ENCODE measurements at places on chromosomes 7 and 10.

DNA sequence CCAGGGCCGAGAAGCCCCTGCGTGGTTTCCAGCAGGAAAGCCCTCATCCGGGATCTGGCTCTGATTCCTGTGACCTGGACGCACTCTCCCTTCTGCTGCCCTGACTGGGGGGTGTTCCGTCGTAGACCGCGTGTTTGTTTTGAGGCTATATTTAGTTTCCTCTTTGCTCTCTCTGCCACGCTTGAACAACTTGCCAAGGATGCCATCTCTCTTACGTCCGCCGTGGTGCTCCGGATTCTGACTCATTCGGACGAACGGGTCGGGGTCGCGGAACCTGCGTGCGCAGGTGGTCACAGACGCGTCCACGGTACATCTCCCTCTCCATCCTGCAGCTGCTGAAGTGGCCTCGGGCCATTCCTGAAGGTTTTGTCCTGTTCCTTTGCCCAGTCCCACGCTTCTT lies 10.4 kb upstream of the SORCS3 start:
- peak; percentile 48 for DNase-seq

DNA sequence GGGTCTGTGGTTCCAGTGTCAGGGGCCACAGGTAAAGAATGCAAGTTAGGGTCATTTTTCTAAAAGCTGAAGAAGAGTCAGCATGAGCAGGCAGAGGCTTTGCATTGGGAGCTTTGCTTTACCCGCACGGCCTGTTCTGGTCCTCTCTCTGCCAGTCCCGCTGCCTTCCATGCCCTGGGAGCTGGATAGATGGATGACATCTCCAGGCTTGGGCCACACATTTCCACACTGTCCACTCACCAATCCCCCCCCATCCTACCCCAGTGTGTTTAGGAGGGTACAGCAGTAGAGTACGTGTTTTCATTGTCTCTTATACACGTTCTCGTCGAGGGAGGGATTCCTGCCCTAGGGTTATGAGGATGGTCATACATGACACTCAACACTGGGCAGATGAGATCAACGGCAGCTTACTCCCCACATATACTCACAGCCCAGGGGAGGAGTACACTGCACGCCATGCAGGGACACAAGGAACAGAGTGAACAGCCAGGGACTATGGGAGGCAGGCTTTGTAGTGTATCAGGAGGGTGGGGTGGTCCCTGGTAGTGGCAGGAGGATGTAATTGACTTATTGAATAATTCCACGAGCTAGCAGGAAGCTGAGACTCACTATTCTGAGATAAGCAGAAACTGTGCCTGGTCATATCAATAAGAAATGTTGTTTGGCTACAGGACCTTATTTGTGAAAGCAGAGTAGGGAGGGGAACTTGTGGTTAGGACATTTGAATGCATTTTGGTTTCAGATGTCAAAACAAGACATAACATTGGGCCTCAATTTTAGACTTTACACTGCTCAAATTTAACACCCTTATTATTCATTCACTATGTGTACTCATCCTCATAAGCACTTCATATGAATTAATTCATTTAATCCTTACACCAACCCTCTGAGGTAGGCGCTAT lies 36.6 kb downstream of the PLPP4 start:
- DNase-seq: no peak

GRCh38 chr7:30478349-30479201 lies at the start of gene NOD1:
Gene NOD1, minus strand, starts transcription at chr7:30478784. Its CDS starts 21,863 bp downstream, at chr7:30456921.
- no peak for DNase-seq

- no peak for DNase-seq
Observed at GRCh38 chr10:61068471-61068870, 124.5 kb upstream of the RHOBTB1 start.

DNA sequence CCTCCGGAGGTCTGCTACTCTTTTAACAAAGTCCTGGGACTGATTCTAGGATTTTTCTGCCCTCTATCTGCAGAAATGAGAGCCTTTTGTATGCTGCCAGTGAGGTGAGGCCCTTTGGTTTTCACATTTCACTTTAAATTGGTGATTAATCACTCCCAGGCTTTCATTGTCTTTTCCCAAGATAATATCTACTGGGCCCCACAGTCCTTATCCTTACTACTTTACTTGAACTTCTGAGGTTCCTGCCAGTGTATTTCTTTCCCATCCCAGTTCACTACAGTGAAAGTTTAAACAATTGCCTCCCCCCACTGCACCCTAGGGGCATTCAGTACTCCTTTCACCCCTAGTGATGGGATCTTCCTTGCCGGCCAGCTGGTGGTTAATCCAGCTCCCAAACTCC lies 127.4 kb upstream of the INHBA start:
- no peak for DNase-seq

GRCh38 chr10:117896517-117896916 lies 150.2 kb downstream of the RAB11FIP2 start:
- no peak for DNase-seq

GRCh38 chr7:36037121-36037662 lies 115.9 kb upstream of the EEPD1 start:
- no peak for DNase-seq

GRCh38 chr10:3476186-3476585 lies 303.6 kb upstream of the PITRM1 start:
- no peak for DNase-seq

- DNase-seq: peak; percentile 74
Observed at GRCh38 chr10:60937784-60938654, 6.0 kb downstream of the RHOBTB1 start.

DNA sequence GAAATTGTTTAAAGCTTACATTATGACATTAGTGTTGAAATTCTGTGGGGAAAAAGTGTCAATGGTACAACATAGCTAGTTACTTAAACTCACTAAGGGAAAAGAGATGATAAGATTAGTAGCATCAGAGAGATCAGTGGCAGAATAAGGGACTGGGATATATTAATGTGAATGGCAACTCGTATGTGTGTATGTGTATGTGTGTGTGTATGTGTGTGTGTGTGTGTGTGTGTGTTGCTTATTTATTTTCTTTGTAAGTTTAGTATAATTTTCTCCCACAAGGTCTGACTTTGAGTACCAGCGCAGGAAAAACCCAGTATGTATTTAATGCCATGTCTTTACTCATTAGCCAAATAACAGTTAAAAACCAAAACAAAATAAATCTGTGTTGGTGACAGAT lies 256.1 kb downstream of the ARHGAP21 start:
- DNase-seq: no peak

DNA sequence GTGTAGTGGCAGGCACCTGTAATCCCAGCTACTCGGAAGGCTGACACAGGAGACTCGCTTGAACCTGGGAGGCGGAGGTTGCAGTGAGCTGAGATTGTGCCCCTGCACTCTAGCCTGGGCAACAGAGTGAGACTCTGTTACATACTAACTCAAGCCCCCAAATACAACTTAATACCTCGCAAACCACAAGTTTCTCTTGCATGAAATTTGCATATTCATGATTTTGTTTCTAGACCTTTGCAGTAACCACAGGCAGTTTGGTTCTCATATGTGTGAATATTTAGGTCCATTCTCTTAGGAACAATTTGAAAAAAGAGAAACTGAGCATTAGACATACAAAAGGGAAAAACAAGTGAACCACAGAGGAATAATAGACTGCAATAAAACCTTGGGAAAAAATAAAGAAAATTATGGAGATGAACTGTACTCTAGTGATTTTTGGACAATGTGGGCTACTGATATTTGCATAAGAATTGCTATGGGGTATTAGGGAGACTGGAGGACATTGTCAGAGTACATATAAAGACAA lies 77.0 kb downstream of the ZNF277 start:
- no peak for DNase-seq

- DNase-seq: no peak
Observed at GRCh38 chr10:32929634-32930033, 28.4 kb downstream of the ITGB1 start.

DNA sequence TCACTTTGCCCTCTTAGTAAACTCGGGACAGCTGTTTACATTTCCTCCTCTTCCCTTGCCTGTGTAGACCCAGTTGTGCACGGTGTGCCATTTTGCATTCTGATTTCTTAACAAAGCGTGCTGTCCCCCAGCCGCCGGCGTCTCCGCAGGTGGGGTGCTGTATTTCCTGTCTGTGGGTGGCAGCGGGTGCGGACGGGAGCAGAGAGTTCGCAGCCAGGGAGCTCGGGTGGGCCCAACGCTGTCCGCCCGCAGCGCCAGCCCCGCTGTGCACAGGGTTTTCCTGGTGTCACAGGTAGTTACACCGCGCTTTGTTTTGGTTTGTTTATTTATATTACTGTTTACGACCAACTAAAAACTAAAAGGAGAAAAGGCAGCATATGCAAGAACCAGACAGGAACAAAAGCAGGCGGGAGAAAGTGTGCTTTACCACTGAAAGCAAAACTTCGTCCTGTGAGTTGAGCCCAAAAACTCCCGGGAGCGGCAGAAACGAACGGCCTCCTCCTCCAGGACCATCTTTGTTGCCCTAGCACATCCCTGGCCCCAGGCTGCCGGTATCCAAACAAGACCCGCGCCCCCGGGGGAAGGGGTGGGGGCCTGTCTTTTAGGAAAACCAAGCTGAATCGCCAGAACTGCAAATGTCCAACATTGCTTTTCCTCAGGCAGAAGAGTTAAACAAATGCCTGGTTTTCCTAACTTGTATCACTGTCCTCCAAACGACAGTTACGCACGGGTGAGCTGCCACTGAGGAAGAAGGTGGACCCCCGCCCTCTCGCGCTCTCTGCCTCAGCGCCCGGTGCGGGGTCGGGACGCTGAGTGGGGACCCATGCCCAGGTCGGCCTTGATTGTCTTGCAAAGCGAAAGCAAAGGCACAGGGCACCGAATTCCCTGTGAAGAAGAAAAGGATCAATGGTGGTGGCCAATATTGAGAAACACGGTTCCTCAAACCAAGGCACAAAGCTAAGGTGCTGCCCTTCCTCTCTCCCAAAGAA lies 45.9 kb upstream of the DRGX start:
- DNase-seq: no peak

GRCh38 chr7:30463405-30464145 lies 15.0 kb downstream of the NOD1 start:
- no peak for DNase-seq

DNA sequence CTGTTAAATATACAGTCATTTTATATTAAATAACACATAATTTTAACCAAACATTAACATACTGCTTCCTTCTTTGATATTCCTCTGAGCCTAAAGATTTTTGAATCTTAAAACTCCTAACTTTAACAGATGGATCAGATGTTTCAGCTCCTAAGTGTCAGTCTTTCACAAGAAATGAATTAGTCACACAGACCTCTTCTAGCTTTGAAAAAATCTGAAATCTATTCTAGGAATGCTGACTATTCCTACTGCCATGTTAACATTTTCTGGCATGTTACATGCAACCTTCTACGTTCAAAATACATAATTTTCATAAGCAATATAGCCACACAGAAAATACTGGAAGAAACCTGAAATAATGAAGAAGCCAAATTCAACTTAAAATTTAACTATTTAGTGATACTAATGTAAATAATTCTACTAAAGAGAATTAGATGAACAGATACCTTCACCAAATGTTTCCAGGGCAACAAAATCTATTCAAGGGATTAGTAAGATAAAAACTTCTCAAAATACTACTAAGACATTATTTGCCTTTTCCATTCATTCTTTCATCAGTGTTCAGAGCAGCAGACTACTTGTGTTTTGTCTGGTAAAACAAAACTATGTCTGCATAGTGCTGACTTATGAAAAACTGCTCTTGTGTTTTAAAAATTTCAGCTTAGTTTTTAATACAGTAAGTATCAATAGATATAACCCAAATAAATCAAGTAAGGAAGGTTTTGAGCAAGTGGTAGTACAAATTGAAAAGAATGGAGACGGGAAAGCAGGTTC lies 9.2 kb downstream of the JMJD1C start:
- DNase-seq: no peak

DNA sequence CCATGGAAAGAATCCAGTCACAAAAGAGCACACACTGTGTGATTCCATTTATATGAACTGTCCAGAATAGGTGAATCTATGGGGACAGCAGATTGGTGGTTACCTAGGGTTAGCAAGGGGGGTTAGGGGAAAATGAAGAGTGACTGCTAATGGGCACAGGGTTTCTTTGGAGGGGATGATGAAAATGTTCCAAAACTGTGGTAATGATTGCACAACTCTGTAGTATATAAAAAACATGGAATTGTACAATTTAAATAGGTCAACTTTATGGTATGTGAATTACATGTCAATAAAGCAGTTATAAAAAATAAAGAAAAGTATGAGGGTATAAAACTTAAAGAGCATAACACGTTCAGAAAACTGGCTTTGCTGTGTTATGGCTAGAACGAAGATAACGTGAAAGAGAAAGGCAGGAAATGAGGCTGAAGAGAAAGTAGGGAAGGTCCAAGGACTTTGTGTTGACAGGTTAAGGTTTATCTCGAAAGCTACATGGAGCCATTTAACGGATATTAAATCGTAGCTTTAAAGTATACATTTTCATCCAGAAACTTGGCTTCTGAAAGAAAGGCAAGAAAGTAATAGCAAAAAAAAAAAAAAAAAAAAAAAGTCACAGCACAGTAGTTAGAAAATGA lies 26.4 kb upstream of the MSS51 start:
- DNase-seq: no peak

DNA sequence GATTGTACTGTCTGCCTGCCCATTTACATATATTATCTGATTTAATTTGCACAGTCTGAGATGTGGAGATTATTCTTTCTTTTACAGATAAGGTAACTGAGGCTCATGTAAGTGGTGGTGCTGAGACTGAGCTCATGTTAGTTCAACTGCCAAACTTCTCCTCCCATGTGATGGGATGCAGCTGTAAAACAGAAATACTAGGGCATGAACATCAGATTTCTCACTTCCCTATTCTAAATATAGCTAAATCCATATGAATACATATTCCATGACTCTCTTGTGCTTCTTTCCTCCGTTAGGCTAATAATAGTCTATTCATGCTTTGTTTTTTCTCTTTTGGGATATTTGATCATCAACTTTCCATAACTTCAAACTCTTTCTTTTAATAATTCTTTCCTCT lies 84.7 kb downstream of the PTPRZ1 start:
- DNase-seq: no peak

GRCh38 chr10:12929381-12929780 lies 72.1 kb downstream of the CCDC3 start:
- DNase-seq: no peak

DNA sequence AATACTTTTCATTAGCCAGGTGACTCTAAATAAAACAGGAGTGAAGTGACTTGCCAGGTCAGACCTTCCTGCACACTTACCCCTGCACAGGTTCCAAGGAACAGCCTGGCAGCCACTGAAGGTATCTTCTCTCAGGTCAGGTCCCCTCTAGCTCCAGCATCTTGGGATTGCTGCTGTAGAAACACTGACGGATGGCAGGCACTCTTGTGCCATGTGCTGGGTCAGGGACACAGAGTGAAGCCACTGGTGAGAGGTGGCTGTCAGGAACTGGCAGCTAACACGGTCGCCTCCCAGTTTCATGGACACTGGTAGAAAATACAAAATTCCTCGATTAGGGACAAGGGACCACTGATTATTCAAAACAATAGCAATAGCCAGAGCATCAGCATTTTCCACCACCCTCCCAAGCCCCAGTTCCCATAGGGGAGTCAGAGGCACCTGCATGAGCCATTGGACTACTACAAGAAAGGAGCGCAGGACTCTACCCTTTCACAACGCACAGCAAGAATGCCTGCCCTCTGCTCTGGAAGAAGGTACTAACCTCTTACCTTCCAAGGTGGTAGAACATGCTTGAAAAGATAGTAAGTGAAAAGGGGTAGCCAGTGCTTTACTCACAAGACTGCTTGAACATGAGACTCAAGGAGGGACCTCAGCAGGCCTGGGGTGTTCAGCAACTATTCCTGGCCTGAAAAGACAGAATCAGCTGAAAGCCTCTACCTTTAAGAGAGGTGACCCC lies 5.1 kb upstream of the MYO1G start:
- DNase-seq: no peak

- no peak for DNase-seq
Observed at GRCh38 chr7:43112941-43113621, 634 bp downstream of the HECW1 start.

GRCh38 chr10:79001082-79001885 lies 67.5 kb upstream of the ZMIZ1 start:
- DNase-seq: no peak

Measured in epithelial cell of proximal tubule (primary cell).